ENCODE measurements at places on chromosomes 3 and 15.

DNA sequence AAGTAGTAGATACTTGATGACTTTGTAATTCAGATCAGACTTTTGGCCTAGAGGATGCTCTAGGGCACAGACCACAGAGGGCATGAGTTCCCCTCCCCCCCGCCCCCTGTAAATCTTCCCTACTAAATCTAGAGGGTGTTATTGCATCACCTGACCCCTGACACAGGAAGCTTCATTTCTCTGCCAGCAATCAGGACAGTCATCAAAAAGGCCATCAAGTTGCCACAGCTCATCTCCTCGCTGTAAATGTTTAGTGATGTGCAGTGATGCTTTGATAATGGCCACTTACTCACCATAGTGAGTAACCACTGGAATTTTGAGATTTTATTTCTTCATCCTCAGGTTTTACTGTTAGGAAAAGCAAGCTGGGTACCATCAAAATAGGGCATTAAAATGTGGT lies 289.2 kb upstream of the CHRM5 start:
- no peak for DNase-seq

- DNase-seq, result no peak
Measured at GRCh38 chr3:154864947-154865346, 215.2 kb upstream of the MME start.

- no peak for DNase-seq
Measured at GRCh38 chr3:194208709-194209108, 72.8 kb downstream of the HES1 start.

DNA sequence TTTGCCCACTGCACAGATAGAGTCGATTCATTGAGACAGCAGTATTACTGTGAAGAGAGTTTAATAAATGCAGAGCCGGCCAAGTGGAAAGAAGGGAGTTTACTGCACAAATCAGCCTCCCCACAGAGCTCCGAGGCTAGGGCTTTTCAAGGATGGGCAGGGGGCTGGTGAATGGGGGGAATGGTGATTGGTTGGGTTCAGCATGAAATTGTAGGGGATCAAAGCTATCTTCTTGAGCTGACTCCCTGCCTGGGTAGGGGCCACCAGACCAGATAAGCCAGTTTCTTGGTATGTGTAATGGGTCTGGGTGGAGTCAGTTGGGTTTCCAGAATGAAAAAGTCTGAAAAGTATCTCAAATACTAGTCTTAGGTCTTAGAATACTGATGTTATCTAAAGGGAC lies 66.6 kb downstream of the SYNPR start:
- no peak for DNase-seq

DNA sequence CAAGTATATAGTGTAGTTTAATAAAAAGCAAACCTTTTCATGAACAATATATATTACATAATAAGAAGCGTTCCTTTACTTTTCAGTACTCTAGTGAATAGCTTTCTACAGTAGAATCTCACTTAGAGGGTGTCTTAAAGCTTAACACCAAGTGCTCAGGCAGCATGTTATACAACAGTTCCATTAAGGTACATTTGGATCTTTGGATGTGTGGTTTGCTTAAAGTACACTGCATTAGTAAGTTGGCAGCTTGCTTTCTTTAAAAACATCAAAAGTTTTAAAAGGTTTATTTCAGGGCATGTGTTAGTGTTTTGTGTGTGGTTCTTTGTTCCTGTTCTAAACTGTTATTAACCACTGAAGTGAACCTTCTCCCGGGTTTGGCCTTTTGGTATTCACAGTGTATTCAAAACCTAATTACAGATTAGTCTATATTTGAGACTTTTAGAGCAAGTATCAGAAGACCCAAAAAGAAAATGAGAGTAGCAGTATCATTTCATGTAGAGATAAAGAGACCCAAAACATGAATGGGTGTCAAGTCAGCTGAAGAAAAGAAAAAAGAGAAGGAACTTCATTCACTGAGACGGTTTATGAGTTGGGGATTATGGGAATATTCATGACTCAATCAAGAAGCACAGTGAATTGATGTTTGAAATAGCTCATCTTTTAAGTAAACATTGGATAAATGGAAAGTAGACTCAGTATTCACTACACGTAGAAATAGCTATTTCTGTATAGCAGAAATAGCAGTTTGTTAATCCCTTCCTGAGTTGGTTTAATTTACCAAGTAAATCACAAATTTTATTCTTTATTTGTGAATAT lies 93.9 kb downstream of the OPA1 start:
- DNase-seq, result no peak

GRCh38 chr3:124032311-124032880 lies 40.5 kb upstream of the ROPN1 start:
- DNase-seq, result no peak

DNA sequence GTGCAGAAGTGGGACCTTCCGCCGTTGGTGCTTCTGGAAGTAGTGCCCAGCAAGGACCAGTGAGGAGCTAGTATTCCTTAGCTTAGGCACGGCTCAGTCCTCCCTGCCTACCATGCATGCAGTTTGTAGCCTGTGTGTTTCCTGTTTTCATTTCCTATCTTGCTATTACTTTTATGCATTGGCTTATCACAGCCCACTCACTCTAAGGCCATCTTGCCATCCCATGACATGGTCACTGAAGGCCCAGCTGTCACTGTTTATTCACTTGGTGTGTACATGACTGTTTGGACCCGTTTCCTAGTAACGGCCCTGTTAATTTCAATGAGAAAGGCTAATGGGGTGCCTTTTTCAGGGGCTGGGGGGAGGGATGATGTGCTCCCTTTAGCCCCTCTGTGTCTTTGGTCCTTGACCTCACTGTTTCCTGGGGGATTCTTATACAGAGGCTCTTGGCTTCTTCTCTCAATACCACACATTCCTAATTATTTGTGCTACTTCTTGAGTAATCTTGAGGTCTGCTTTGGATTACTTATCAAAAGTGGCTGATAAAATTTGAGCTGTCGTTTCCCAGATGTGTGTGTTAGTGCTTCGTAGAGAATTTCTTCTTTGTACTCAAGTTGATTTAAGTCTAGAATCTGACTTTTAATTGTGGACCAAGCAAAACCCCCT lies 24.5 kb upstream of the TRAK1 start:
- no peak for DNase-seq

GRCh38 chr3:42489937-42490227 lies 12.6 kb upstream of the VIPR1 start:
- DNase-seq, result no peak

GRCh38 chr3:16179261-16179660 lies 4.8 kb downstream of the GALNT15 start:
- no peak for DNase-seq

DNA sequence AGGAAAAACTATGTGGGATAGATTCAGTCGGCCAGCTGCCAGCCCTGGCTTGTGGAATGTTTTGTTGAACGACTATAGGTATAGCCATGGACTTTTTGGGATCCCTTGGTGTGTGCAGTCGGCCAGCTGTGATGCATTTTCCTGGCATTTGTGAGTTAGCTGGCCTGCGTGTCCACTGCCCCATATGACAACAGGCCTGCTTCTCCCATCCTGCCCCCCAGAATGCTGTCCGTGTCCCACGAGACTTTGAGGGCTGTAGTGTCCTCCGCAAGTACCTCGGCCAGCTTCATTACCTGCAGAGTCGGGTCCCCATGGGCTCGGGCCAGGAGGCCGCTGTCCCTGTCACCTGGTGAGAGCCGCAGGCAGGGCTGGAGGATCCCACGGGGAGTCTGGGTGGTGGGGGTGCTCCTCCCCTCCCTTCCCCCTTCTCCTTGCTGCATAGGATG lies 23.6 kb downstream of the PTPN23 start:
- no peak for DNase-seq

DNA sequence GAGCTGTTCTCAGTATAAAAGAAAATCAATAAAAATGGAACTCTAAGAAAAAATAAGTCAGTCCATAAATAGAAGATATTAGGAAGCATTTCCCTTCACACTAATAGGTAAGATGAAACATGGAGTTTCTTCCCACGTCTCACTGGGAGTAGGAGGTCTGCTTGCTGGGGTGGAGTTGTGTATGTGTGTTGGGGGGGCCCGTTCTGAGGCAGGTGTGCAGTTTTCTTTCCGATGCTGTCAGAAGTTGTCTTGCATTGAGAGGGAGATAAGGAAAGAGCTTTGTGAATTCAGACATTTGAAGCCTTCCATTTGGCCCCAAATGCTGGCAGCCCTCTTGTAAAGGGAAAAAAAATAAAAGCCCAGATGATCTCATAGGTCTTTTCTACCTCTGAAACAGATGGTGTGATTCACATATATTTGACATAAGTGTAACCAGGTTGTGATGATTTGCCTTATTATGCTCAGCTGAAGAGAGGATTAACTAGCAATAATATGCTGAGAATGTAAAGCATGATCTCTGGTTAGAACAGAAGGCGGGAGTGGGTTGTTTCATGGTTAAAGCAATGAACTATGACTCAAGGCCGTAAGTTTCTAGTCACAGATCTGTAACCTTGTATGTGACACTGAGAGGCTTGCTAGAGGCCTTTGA lies 8.8 kb downstream of the RASGRP1 start:
- DNase-seq, result no peak

DNA sequence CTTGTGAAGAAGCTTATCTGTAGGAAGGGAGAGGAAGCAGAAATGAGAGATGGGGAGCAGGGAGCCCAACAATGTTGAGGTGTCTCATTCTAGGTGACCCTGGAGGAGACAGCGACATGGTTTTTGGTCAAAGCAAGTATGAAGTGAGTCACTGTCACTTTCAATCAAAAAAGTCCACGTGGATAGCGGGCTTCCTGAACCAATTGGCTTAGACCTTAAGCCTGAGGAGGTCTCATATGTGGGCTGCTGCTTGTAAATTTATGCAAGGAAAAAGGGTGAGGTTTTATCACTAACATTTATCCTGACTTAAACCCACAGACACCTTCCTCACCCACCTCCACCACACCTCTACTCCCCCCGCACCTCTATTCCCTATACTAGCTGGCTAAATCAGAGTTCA lies 22.7 kb downstream of the CLDN11 start:
- no peak for DNase-seq

- DNase-seq, result no peak
Measured at GRCh38 chr3:126558336-126559071, at the start of gene C3orf22. TSS of gene C3orf22 (minus strand) at chr3:126558932. CDS start at chr3:126553390, 5,542 bp downstream.

Data from substantia nigra (tissue), 51 donors.